ENCODE measurements at places on chromosomes 11 and 22. TPM values are rescaled to one million over a fixed set of nuclear protein-coding genes. Genes with fewer than 3 reads are reported as not detected.

DNA sequence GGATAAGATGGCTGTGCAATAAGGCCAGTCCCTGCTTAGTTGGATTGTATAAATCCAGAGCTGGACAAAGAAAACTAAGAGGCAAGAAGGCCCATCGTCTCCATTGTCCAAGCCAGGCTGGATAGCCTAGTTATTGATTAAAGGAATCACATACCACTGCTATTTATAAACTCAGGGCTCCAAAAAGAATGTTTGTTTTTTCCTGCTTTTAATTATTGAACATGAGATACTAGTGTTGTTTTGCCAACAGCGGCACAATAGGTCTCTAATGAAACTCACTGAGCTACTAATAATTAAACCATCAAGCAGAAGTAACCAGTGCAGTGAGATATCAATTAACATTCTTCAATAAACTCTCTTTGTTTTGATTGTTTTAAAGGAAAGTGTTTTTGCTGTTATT, 259.7 kb downstream of the INSC start:
- DNase-seq: no peak

GRCh38 chr11:80194016-80194415, 753.2 kb upstream of the TENM4 start:
- DNase-seq: no peak

- DNase-seq: no peak
Observed at GRCh38 chr11:114025329-114025907, 34.1 kb upstream of the ZBTB16 start.

- DNase-seq: no peak
Observed at GRCh38 chr11:32343325-32344008, 91.9 kb downstream of the WT1 start.

DNA sequence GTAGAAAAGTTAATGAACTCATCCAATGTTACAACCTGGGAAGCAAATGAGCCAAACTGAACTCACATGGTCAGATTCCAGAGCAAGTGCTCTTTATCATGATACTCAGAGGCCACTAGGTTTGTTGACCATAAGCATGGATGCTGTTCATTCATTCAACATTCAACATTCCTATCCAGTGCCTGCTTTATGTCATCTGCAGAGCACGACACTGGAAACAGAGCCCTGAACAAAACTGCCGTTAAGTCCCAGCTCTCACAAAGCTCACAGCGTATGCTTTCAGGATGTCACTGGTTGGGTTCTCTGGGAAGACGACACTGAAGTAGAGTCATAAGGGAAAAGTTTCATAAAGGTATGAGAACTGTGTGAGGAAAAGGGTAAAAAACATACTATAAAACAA, 105.8 kb upstream of the TRIM77 start:
- no peak for DNase-seq

GRCh38 chr11:13208921-13209320, 68.7 kb upstream of the BMAL1 start:
- DNase-seq: no peak

DNA sequence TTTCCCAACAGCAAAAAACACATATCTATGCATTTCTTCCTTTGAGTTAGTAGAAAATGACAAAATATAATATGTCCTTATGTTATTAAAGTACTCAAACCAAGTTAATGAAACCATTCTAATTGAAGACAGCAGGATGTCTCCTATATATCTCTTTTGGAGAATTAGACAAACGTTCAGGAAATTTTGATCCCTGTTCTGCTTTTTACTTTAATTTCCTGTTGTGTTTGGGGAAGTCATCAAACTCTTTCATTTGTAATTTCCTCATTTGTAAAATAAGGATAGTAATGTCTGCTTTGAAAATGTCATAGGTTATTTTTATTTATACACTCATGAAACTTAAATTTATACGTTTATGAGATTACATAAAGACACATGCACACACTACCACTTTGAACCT, 281.8 kb upstream of the ANO5 start:
- no peak for DNase-seq

GRCh38 chr22:42855211-42855610, 1.9 kb downstream of the ARFGAP3 start:
- DNase-seq: no peak

- DNase-seq: peak; percentile 2
Observed at GRCh38 chr11:72393303-72393702, 41.0 kb downstream of the CLPB start.

- DNase-seq: no peak
Observed at GRCh38 chr11:109247071-109247470, 174.9 kb upstream of the C11orf87 start.

GRCh38 chr22:43540529-43540923, 128.7 kb downstream of the MPPED1 start:
- no peak for DNase-seq

- DNase-seq: no peak
Observed at GRCh38 chr11:130246738-130247137, 68.0 kb downstream of the ZBTB44 start.

DNA sequence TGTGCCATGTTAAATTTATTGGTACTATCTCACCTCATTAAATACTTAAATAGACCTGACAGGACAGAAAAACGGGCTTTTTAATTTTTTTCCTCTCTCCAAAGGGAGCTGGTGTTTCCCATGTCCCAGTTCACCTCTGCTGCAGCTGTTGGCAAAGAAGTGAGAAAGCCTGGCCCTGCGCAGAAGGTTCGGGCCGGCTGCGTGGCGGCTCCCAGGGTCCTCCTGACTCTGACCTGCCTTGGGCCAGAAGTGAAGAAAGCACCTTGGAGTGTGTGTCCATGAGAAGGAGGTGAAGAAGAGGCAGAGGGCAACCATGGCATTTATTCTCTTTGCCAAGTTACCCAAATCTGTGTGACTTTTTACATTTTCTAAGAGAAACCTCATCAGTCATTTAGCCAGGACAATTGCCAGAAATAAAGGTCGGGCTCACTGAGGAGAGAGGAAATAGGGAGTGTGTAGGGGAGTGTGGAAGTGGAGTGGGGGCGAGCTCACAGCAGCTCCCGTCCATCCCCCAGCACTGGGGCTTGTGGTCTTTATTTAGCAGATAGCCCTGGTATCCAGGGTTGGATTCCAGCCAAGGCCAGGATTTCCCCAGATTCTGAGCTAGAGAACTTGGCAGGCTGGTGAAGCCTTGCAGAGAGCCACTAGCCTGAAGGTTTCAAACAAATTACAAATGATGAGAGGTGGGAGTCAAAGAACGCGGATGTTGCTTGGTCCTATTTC, 102.4 kb upstream of the CADM1 start:
- no peak for DNase-seq

DNA sequence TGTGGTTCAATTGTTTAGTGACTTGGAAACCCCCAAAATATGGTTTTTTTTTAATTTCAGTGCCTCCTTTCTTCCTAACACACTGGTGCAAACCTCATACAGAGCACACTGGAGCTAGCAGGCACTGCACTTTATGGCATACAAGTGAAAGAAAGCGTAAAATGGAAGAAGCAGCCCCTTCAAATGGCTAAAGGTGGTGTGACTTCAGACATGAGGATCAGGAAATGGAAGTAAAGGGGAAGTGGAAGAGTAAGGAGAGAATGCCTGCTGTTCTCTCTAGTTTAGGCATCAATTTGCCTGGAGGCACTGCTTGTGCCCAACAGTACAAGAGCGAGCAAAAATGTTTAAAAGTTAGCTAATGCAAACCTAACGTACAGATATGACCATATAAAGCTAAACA, 5.7 kb downstream of the RSF1 start:
- DNase-seq: no peak

DNA sequence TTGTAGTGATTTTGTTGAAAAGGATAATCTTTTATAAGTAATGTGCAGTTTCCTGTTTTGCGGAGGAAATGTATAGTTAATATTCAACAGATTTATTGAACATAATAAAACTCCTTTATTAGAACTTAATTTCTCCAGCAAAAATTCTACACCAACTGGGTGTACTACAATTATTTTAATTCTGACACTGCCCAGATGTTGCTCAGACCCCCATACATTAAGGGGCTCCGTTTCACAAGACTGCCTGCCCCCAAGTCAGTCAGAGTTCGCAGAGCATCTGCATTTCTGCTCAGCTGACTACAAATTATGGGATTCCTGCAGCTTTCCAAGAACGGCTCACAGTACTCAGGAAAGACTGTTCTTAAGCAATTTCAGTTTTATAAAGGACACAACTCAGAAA, 6.2 kb downstream of the CEP57 start:
- DNase-seq: no peak

- DNase-seq: no peak
Observed at GRCh38 chr22:45775569-45776312, 104.1 kb downstream of the ATXN10 start.

- DNase-seq: no peak
Observed at GRCh38 chr11:92342034-92342720, 117.6 kb downstream of the FAT3 start.

DNA sequence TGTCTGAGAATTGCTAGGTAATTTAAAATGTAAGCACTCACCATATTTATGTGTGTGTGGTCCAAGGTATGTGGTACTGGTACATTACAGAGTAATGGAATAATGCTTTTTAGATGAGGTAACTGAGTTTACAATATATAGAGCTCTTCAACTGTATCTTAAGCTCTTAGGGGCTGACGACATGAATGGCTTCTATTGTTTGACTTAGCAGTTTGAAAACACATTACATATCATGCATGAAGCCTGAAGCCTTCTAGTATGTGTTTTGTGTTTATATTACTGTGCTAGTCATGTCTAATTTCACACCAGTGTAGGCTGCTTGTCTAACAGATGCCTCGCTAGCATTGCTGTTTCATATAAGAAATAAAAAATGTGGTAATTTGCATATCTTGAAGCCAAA, 37.2 kb downstream of the GAS2 start:
- no peak for DNase-seq

DNA sequence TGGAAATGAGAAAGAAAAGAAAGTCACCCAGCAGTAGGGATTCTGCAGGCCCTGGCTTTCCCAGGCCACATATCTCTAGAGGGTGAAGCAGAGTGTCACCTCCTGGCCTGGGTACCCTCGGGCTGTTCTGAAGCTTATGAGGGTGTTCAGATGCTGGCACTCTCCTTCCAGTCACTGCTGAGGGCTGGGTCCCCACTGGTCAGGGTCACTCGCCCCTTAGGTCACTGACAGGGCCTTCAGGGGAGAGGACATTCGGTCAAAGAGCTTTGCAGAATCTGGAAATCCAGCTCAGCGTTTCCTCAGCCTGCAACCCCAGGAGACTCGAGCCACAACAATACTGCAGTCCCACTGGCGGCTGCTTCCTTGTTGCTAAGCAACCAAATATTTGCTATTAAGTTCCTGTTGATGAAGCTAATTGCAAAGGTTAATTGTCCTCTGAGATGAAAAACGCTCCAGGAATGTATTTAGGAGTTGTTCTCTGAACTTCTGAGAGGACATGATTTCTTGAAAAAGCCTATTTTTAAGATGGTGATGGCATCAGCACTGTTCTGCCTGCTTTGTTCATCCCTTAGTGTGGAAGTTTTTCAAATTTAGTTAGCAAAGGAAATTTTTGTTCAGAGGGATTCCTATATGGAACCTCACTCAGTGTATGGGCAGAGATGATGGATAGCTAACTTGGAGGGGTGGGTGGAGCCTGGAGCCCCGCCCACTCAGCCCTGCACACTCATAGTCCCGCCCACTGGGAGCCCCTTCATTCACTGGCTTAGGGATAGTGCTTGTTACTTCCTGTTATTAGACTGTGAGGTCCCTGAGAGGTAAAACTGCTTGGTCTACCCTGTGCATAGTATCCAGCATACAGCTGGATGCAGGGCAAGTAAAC, 109.2 kb downstream of the CSNK2A3 start:
- DNase-seq: no peak

GRCh38 chr22:26398741-26399153, 30.3 kb upstream of the ASPHD2 start:
- no peak for DNase-seq

Gene GTPBP1
- 69.5 TPM for total RNA-seq

Gene SCT
- not detected for total RNA-seq

Gene ZP1
- not detected for total RNA-seq

Gene RBM14
- total RNA-seq: 34.9 TPM

Gene C11orf87
- not detected for total RNA-seq

Gene MFRP
- total RNA-seq: not detected

Gene ARHGAP42
- 5.9 TPM for total RNA-seq

Gene IGSF9B
- 10.1 TPM for total RNA-seq

All from vagina (tissue), 2 donors.